ENCODE measurements at places on chromosomes 11 and 22.

DNA sequence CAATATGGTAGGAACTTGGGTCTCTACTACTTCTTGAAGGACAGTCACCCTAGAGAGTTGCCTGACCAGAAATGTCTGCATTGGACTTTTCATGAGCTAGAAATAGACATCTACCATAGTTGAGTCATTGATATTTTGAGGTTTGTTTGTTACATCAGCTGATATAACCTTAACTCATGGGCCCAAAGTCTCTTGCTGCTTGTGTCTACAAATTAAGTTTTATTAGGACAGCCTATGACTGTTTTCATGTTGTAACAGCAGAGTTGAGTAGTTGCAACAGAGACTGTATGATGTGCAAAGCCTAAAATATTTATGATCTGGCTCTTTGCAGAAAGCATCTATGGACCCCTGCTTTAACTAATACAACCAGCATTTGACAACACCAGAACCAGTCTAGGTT lies 155.3 kb downstream of the MIAT start:
- no peak for DNase-seq

DNA sequence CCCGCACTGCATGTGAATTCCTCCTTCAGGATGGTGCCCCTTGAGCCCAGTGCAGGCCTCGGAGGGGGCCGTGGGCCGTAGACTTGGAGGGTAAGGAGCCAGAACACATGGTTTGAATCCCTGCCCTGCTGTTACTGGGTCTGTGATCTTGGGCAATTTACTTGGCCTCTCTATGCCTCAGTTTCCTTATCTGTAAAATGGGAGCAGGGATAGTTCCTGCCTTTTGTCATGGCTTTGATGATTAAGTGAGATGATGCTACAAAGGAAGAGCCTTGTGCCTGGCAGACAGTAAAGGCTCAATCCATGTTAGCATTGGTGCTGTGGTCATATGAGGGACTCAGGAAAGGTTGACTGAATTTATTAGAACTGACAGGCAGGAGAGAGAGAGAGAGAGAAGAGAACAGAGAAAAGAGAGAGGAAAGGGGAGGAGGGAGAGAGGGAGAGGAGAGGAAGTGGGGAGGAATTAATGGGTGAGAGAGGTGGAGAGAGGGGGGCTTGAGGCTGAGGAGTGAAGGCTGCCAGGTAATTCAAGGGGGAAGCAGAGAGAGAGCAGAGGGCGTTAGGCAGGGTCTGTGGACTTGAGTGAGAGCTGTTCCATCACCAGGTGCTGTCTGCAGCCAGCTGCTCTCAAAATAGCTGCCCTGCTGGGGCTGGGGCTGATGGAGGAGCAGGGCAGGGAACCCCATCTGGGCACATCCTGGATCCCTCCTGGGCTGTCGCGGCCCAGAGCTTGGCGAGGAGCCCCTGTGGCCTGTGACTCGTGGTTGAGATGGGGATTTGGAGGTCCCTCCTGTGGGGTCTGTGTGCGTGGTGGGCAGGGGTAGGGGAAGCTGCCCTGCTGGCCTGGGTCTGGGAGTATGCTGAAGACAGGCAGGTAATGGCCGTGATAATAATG lies 44.1 kb downstream of the MCM5 start:
- no peak for DNase-seq

DNA sequence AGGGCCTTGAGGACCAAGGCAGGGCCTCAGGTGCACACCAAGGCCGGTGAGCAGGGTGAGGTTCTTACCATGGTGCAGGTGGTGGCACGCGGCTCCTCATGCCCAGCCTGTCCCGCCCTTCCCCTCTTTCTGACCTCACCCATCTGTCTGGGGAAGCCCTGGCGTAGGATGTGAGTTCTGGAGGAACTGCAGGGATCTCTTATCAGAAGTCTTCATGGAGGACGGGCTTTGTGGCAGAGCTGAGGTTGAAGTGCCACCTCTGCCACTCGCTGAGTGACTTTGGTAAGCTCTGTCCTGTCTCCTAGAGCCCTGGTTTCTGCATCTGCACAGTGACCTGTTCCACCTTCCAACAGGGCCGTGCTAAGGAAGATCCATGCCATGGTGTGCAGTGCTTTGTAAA lies 49.1 kb downstream of the LRRC32 start:
- DNase-seq, result no peak

DNA sequence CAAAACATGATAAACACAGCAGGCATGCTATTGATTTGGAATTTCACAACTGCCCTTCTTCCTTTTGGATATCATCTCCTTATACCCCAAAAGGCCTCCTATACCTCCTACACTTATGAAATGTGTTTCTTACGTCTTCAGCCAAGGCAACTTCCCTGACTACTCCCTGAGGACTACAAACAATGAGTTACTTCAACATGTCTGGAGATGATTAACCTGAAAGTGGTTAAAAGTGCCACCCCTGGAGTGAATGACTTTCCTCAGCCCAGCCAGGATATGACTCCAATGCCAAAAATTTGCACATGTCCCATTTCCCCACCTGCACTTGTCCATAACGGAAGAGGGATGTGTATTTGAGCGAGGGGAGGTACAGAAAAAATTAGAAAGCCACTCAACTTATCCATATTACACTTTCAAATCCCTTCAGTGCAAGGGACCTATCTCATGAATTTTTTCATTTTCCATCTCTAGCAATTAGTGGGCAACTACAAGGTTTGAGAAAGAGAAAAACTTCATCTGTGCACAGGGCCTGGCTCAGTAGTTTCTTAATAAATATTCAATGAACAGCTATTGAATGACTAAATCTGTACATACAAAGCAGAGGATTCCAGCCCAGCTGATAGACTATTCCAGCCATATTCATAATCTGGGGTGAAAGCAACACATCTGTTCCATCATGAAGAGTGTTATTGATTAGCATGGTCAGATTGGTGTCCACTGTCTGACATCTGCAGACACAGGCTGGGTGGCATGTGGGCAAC lies 36.8 kb downstream of the KIRREL3 start:
- peak; percentile 76 for DNase-seq

GRCh38 chr11:78806214-78807004 lies 231.7 kb upstream of the NARS2 start:
- peak; percentile 54 for DNase-seq

DNA sequence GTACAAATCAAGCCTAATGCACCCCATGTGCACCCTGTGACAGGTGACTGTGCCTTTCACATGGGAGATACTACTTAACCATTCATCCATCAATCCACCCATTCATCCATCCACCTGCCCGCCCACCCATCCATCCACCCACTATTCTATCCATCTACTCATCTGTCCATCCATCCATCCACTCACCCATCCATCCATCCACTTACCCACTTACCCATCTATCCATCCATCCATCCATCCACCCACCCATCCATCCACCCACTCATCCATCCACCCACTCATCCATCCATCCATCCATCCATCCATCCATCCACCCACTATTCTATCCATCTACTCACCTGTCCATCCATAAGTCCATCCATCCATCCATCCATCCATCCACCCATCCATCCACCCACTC lies 7.5 kb downstream of the C11orf24 start:
- DNase-seq, result no peak
